HCEC 1CT (cell line): ENCODE measurements at places on chromosomes 5 and 9.
A peak's percentile ranks its signal among the peaks of the same experiment; 100 is the strongest.

- peak; percentile 30 for DNase-seq
Observed at GRCh38 chr5:60810438-60811085, 33.5 kb downstream of the ELOVL7 start.

DNA sequence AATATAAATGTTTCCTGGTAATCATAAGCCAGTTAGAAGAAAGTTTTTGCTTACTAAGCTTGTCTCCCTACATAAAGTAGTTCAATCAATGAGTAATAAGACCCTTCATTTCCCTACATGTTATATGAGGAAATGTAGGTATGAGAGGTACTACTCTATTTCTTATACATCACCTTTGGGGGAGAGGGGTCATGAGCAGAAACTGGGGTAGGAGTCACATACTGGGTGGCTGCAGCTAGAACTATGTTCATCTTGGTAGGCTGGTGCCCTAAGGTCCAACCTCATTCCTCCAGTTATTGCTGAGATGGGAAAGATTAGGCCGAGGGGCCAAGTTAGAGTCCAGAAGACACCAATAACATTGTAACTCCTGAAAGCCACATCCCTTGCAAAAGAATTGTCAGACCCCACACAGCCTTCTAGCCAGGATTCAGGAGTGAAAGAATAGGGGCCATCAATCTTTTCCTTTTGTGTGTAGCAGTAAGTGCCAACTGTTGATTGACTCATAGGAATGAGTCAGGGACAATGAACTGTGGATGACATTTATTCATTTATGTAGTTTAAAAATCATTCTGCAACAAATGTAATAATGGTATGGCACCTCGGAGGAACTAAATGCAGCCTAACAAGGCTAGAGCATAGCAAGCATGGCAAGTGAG, 21.6 kb upstream of the SREK1 start:
- DNase-seq = peak; percentile 50

DNA sequence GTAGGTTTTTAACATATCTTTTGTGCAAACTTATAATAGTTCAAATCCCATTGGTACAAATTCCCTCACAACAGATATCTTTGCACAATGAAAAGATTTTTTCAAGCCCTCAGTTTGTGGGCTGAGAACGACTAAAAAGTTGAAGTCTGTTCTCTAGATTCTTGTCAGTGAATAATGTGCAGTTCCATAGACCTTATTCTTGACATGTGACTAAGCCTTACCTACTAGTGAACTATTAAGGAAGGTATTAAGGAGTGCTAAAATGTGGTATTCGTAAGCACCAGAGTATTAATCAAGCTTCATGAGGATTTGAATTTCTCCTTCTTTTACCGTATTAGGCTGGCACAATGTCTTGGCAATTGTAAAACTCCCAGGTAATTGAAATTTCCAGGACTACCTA, 205.6 kb upstream of the DMRTA1 start:
- DNase-seq = no peak

- DNase-seq = no peak
Observed at GRCh38 chr5:137287569-137287968, 211.6 kb downstream of the SPOCK1 start.
